Transverse colon (tissue), 4 donors: ENCODE measurements at places on chromosomes 3 and 15. TPM values are rescaled to one million over a fixed set of nuclear protein-coding genes. Genes with fewer than 3 reads are reported as not detected.
A peak's percentile ranks its signal among the peaks of the same experiment; 100 is the strongest.

The CHDH gene
- total RNA-seq = 114 TPM

The RIOX2 gene
- 17.1 TPM for total RNA-seq

The ATP10A gene
- 1.4 TPM for total RNA-seq

The MESD gene
- 15.8 TPM for total RNA-seq

DNA sequence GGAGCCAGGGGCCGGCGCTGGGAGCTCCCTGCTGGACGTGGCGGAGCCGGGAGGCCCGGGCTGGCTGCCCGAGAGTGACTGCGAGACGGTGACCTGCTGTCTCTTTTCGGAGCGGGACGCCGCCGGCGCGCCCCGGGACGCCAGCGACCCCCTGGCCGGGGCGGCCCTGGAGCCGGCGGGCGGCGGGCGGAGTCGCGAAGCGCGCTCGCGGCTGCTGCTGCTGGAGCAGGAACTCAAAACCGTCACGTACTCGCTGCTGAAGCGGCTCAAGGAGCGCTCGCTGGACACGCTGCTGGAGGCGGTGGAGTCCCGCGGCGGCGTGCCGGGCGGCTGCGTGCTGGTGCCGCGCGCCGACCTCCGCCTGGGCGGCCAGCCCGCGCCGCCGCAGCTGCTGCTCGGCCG is 1.5 kb downstream of the SMAD6 start:
- DNase-seq = peak; percentile 46

DNA sequence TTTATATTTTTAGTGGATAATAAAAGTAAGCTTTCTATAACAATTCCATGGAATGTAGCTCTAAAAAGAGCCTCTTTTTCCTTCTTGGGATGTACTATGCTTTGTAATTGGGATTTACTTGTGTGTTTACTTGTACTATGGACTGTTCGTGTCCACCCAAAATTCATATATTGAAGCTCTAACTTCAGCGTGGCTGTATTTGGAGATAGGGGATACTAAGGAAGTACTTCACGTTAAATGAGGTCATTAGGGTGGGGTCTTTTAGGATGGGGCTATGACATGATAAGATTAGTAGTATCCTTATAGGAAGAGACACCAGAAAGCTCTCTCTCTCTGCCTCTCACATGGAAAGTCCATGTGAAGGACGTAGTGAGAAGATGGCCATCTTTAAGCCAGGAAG is 64.9 kb downstream of the P3H2 start:
- DNase-seq = no peak

- no peak for DNase-seq
Measured at GRCh38 chr3:30984855-30985749, 90.6 kb upstream of the GADL1 start.

GRCh38 chr15:90022905-90023700 is 22.0 kb downstream of the ZNF710 start:
- DNase-seq = peak; percentile 10

DNA sequence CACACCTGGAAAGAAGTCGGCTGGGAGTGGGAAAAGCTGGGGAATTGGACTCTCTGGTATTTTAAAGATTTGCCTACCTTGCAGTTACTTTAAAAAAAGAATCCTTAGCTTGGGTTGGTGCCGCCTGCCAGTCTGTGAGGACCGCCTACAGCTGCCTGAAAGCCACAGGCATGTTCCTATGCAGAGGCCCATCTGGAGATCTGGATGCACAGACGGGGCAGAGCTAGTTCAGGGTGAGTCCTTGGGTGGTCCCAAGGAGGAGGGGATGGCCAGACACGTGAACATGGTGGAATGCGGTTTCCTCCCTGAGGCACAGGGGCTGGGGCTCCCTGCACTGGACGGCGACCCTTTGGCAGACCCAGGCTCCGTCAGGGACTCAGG is 113.2 kb upstream of the IQSEC1 start:
- no peak for DNase-seq

DNA sequence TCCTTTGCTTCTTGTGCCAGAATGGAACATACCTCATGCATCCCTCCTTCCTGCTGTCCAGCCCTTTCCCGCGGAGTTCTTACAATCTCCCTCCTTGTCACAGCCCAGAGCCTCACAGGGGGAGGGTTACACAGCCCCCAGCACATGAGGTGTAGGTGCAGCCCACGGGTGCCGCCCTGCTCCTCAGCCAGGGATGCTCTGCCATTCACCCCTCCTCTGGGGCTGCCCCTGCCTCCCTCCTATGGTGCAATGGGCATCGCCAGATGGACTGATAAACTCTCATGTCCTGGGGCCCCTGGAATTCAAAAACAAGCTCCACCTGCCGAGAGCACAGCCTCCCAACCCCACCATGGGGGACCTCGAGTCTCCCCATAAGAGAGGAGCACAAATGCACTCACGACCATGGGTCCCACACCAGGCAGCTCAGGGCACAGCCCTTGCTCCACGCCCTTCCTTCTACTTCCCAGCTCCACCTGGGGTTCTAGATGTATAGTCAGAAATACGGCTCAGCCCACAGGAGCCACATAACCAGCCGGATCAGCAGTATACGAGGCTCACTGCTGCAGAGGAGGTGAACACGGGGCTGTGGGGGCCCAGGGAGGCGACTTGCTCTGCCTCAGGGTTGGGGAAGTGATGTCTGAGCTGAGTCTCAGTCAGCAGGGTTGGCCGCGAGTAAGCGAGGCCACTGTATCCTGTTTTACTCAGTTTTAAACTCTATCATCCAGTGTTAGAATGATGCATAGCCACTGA is 269.7 kb upstream of the LYSMD4 start:
- no peak for DNase-seq

GRCh38 chr3:141049681-141050080 is 1.5 kb upstream of the SPSB4 start:
- no peak for DNase-seq

GRCh38 chr3:13728487-13728886 is 151.4 kb downstream of the WNT7A start:
- DNase-seq = no peak

DNA sequence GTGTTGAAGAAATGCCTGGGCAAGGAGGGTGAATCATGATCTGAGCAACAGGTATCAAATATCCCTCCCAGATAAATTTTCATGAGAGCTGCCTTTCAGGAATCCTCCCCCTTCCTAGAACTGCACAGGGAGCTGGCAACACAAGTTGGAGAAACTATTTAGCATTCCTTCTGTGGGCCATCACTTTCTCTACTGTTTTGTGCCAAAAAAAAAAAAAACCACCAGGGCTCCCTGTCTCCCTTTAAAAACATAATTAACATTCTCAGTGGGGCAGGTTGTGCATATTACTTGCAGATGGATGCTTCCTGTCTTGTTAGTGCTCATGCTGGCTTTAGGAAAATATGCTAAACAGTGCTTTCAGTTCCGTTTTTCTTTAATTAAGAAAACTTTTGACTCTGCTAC is 234.9 kb upstream of the LMCD1 start:
- no peak for DNase-seq

DNA sequence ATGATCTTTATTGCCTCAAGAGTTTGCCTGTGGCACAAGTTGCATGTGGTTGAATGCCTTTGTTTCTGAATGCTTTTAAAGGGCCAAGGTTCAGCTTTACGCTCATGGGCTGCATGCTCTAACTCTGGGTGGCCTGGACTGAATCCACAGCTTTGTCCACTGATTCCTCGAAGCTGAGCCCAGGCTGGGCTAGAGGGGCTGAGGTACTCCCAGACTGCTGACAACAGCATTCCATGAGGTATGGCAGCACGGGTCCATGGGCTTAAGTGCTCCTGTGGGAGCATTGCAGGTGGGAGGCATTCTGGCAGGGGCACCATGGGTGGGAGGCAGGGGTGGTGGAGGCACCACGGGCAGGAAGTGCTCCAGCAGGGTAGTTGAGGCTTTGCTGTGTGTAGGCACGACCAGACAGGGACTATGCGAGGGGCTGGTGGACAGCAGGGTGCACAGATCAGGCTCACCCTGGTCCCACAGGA is 61.6 kb downstream of the GLCE start:
- DNase-seq = no peak

- no peak for DNase-seq
Measured at GRCh38 chr3:177852001-177852807, 654.9 kb upstream of the TBL1XR1 start.

GRCh38 chr3:65751123-65751700 is 287.5 kb downstream of the MAGI1 start:
- DNase-seq = peak; percentile 33
